ENCODE measurements at places on chromosomes 7 and 10.
A peak's percentile ranks its signal among the peaks of the same experiment; 100 is the strongest.

DNA sequence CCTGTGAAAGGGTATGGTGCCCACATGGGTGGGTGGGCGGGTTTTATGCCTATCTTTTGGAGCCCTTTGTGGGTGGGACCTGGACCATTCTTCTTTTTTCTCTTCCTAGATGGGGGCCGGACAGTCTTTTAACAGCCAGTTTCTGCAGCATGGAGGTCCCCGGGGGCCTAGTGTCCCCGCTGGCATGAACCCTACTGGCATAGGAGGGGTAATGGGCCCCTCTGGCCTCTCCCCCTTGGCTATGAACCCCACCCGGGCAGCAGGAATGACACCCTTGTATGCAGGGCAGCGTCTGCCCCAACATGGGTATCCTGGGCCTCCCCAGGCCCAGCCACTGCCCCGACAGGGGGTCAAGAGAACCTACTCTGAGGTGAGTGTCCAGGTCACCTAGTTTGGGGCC is 9.1 kb downstream of the ZMIZ2 start:
- DNase-seq = no peak

DNA sequence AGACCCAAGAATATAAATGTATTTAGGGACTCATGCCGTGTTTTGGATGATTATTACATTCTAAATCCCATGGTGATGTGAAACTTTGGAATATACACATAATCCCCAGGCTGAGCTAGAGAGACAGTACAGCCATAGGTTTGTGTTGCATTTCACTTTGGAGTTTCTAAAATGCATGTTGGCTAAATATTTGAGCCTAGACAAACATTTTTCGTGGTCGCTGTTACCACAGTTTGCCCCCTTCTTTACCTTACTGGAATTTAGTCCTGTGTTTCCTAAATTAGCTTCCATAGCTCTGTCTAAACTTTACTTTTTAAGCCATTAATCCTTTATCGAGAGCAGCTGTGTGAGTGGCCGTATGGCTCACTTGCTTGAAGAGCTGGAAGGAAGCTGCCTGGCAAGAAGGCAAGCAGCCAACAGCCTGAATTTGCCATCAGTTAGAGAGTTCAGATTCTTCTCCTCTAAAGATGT is 192.0 kb downstream of the BICC1 start:
- DNase-seq = peak; percentile 51

DNA sequence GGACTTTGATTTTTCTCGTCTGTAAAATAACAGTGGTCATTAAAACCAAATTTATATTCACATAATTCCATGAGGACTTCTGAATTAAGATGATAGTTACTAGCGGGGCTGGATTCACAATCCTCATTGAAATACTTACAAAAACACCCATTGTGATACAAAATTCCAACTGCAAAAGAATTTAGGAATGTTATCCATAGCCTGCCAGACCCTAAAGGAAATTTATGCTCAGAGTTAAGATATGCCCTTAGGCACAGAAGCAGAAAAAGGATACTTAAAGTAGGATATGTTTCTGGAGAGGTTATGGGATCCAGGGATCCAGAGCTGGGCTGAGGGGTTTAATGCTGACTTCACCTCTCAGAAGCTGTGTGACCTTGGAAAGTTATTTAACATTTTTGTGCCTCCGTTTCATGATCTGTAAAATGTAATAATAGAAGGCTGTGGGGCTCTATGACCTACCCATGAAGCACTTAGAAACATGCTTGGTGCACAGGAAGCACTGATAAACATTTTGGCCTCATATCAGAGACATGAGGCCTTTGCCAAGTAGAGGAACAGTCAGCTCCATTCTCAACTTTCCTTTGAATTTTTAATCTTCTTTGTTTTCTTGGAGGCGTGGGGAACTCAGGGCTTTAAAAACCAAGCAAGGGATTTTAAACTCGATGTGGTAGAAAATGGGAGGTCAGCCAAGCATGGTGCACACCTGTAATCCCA is 744.7 kb downstream of the KCNMA1 start:
- no peak for DNase-seq

- no peak for DNase-seq
Observed at GRCh38 chr7:89336121-89336520, 540.6 kb upstream of the TEX47 start.

GRCh38 chr10:12869427-12869826 is 132.1 kb downstream of the CCDC3 start:
- no peak for DNase-seq

DNA sequence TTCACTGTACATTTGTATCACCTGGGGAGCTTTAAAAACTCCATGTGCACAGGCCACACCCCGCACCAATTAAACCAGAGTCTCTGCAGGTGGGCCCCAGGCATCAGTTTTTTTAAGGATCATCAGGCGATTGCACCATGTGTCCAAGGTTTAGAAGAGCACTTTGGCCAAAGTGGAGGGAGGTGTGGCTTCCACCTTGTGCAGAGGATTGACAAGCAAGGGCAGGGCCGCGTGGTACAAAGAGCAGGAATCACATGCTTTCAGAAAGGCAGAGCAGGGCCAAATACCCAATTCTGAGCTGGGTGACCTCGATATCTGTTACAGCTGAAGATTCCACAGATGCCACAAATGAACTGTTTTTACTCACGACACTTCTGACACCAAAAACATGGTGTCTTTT is 52.4 kb downstream of the NOC3L start:
- DNase-seq = no peak

DNA sequence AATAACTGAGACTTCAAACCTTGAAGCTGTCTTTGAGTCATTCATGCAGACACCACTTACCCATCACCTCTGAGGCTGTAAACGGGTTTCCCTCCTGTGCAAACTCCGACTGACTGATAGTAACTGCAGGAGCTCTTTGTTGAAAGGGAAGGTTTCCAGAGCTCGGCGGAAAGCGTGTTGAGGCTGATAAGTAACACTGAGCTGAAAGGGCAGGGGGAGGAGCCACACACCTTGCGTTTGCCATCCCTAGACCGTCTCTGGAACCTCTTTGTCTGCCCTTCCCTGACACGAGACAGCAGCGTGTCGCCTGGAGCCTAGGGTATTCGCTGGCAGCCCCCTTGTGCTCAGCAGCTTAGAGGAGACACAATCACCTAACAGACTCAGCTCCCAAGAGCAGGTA is 134.0 kb downstream of the PAXIP1 start:
- DNase-seq = no peak

DNA sequence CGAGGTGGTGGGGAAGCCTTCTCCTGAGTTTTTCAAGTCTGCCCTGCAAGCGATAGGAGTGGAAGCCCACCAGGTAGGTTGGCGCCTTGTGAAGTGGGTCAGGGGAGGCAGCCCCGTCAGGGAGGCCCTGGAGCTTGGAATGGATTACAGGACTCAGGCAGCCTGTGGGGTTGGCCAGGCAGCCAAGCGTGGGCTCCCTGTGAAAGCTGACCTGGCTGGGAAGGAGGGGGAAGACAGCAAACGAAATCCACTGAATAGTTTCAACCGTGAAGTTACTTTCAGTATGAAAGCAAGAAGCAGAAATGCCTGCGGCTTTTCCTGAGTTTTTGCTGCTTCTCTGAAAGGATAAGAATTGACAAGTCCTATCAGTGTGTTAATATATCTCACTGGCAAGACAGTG is 36.4 kb downstream of the LHPP start:
- DNase-seq = no peak

DNA sequence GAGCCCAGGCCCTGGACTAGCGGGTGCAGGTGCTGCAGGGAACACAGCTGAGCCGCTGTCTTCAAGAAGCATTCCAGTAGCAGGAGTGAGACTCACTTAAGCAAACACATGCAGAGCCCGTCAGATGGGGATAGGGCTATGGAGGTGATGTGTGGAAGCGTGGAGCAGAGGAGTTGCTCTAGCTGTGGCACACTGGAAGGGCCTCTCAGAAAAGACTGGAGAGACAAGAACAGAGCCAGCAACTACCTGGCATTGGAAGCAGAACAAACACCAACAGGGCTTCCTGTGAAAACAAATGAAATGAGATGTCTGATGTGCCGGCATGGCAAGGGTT is 37.8 kb upstream of the GALNTL5 start:
- DNase-seq = no peak

GRCh38 chr10:132878730-132879407 is 63.5 kb downstream of the CFAP46 start:
- DNase-seq = no peak

GRCh38 chr7:13988731-13989125 is 738 bp downstream of the ETV1 start:
- DNase-seq = peak; percentile 56

- DNase-seq = no peak
Observed at GRCh38 chr10:42836771-42837468, 54.3 kb downstream of the BMS1 start.

GRCh38 chr10:17663450-17663849 is 19.5 kb downstream of the STAM start:
- no peak for DNase-seq

- DNase-seq = peak; percentile 32
Observed at GRCh38 chr7:28873365-28873764, 84.8 kb downstream of the TRIL start.

DNA sequence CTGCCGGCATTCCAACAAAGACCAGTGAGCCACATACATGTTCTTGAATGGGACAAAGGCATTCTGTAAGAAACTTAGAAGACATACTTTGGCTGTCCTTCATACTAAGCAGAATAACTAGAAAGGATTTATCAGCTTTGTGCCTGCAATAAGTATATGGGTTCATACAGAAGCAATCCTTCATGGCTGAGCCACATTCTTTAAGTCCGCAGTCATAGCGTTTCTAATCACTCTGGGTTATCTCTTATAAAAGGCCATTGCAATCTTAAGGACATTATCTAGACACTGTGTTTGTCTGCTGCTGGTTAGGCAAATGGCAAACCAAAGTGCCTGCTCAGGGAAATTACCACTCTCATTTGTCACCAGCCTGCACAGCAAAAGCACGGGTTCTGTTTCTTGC is 488.4 kb downstream of the ACTR3B start:
- no peak for DNase-seq

DNA sequence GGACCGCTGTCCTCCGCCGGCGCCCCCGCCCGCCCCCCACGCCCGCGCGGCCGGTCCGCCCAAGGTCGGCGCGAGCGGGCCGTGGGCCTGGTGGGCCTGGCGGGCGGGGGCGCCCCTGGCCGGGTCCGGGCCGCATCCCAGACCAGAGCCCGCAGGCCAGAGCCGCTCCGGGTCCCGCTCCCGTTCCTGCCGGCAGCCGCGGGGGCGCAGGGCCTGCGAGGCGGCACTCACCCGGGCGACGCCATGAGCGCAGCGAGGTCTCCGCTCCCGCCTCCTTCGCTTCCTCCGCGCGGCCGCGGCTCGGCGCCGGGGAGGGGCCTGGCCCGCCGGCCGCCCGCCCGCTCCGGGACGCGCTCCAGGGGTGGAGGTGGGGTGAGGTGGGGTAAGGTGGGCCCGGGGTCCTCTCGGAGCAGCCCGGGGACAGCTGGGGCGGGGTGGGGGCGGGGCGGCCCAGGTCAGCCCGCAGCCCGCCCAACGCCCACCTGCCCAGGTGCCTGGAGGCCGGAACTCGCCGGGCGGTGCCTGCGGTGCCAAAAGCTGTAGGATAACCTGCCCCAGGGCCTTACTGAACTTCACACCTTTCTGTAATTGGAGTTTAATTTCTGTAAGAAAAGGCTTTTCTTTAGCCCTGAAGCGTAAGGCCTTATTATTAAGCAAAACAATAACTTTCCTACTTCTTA is at the start of gene URGCP:
Gene URGCP, minus strand, starts transcription at position 266 of the 680 bp plus-strand sequence. Its CDS starts 21 bp downstream, at position 245.
- DNase-seq = peak; percentile 59

- DNase-seq = peak; percentile 45
Observed at GRCh38 chr7:116782177-116782711, 80.1 kb upstream of the CAPZA2 start.

DNA sequence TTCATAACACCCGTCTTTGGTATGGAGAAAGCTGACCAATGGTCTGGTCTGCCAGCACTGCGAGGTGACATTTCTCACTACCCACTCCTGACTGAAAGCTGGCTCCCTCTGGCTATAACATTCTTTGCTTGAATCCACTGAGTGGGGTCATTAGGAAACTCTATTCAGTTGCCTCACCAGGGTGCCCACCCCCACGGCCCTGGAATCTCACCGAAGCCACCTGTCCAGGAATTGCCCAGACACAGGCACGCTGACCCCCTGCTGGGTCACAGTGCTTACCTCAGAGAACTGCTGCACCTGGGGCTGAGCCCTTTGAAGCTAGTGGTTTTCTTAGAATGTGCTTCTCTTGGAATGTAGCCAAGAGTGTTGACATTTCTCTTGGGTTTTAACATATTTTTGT is 28.6 kb downstream of the HECW1 start:
- DNase-seq = no peak

GRCh38 chr10:86752311-86752710 is 4.1 kb upstream of the BMPR1A start:
- no peak for DNase-seq

DNA sequence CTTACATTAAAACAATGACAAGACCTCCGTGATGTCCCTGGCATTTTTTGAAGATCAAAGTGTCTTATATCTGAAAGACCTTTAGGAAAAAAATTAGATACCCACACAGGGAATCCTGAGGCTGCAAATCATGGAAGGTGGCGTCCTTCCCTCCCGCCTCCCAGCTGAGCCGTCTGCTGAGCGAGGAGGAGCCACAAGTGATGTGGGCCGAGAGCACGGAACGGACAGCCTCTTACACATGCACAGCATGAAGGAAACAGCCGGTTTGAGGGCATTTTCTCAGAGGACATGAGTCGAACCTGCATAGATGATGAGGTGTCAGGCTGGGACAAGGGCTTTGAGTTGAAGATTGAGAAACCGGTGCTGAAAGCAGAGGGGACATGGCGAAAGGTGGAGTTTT is 163.3 kb downstream of the ADARB2 start:
- no peak for DNase-seq

GRCh38 chr7:74272305-74273038 is 16.7 kb upstream of the CLIP2 start:
- DNase-seq = peak; percentile 84

GRCh38 chr10:541750-542371 is 147.6 kb downstream of the DIP2C start:
- no peak for DNase-seq

GRCh38 chr7:129169686-129170440 is 18.6 kb upstream of the SMO start:
- no peak for DNase-seq

- DNase-seq = no peak
Observed at GRCh38 chr7:139728203-139728602, 49.6 kb downstream of the HIPK2 start.

GRCh38 chr10:62671104-62671503 is 133.4 kb upstream of the ADO start:
- DNase-seq = no peak

GRCh38 chr7:28096713-28097112 is 83.9 kb downstream of the JAZF1 start:
- peak; percentile 66 for DNase-seq

- DNase-seq = peak; percentile 51
Observed at GRCh38 chr7:120989257-120990220, 1.0 kb downstream of the CPED1 start.

DNA sequence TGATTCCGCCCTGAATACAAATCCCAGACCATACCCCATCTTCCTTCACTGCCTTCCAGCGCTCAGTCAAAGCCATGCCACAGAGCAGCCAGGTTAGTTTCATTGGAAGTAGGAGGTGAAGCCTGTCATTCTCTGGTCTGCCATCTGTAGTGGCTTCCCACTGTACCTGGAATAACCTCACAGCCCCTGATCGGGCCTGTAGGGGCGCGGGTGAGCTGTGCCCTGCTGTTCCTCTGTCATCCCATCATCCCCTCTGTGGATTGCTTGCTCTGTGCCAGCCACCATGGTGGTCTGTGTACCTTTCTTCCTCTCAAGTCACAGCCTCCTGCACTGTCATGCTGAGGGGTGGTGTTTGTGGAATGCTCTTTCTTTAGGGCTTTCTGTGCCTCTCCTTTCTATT is 155.1 kb downstream of the ZNF22 start:
- DNase-seq = no peak

- no peak for DNase-seq
Observed at GRCh38 chr10:123855008-123855684, 36.5 kb downstream of the CPXM2 start.
